ENCODE measurements at places on chromosomes 7 and 10. TPM values are rescaled to one million over a fixed set of nuclear protein-coding genes. Genes with fewer than 3 reads are reported as not detected.
A peak's percentile ranks its signal among the peaks of the same experiment; 100 is the strongest.

HOXA7 gene
- total RNA-seq = 7.0 TPM

- no peaks in the 10 kb centered on the region for H3K4me1 ChIP-seq
- no peak for DNase-seq
- no peak overlapping the region for H3K27ac ChIP-seq
- no peak overlapping the region for H3K4me3 ChIP-seq
These were observed 21.3 kb downstream of the MKX start for GRCh38 chr10:27724287-27724686.

DNA sequence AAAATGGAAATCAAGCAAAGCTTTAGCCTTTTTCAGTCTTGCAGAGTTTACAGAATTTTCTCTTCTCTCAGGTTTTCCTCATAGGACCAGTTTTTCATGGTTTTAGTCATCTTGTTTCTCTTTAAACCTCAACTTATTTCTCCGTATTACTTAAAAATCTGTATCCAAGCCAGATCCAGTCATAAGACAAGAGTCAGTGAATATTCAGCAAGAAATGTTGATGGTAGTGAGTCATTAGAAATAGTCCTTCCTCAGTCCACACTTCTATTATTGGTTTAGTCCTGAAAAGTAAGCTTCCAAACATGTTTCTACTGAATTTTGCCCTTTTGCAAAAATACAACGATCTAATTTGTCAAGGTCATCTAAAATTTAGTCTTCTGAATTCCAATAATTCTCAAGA, 107.0 kb downstream of the VIM start:
- H3K4me1 ChIP-seq = no peaks in the 10 kb centered on the region
- H3K27ac ChIP-seq = no peak overlapping the region
- H3K36me3 ChIP-seq = no peaks in the 10 kb centered on the region
- no peaks in the 10 kb centered on the region for H3K27me3 ChIP-seq
- DNase-seq = no peak
- H3K4me3 ChIP-seq = no peak overlapping the region

UNCX gene
- not detected for total RNA-seq

GRCh38 chr7:45525057-45525456, 49.1 kb upstream of the ADCY1 start:
- no peak overlapping the region for H3K4me3 ChIP-seq
- DNase-seq = no peak
- H3K4me1 ChIP-seq = no peaks in the 10 kb centered on the region
- no peaks in the 10 kb centered on the region for H3K27me3 ChIP-seq
- no peaks in the 10 kb centered on the region for H3K36me3 ChIP-seq

BMPER gene
- 1.00 TPM for total RNA-seq

GRCh38 chr7:4079366-4079765, 602.7 kb upstream of the FOXK1 start:
- H3K4me1 ChIP-seq = no peaks in the 10 kb centered on the region
- H3K27me3 ChIP-seq = no peaks in the 10 kb centered on the region
- H3K36me3 ChIP-seq = no peaks in the 10 kb centered on the region

DNA sequence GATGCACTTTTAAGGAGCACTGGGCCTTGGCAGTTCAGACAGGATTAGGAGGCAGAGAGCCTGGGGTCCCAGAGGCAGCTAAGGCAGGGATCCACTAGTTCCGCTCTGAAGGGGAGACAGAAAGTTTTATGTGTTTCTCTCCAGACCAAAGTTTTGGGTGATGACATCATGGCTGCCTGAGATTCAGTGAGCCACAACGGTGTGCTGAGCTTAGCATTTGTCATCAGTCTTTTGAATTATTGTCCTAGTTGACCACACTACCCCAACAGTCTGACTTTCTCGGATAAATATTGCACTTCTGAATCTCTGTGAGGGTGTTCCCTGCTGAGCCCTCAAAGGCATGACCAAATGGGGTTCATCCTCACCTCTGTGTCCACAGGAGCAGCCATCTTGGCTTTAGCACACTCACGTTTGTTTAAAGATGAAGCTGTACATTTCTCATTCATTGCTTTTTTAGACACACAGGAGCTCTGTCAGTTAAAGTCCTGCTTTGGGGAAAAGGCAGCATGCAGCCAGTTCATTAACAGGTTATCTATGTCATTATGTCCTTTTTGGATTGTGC, 297.7 kb upstream of the LRGUK start:
- H3K27ac ChIP-seq = no peak overlapping the region
- H3K4me3 ChIP-seq = no peak overlapping the region
- no peaks in the 10 kb centered on the region for H3K4me1 ChIP-seq
- no peaks in the 10 kb centered on the region for H3K36me3 ChIP-seq
- no peaks in the 10 kb centered on the region for H3K27me3 ChIP-seq

- H3K4me1 ChIP-seq = no peaks in the 10 kb centered on the region
- H3K27me3 ChIP-seq = no peaks in the 10 kb centered on the region
- H3K36me3 ChIP-seq = no peaks in the 10 kb centered on the region
- H3K27ac ChIP-seq = no peak overlapping the region
- no peak overlapping the region for H3K4me3 ChIP-seq
These were observed 68.4 kb upstream of the ADAM12 start for GRCh38 chr10:126456632-126457031.

ATXN7L1 gene
- total RNA-seq = 28.8 TPM

GIMAP1 gene
- total RNA-seq = 0.40 TPM

FAM13C gene
- 6.2 TPM for total RNA-seq

DNA sequence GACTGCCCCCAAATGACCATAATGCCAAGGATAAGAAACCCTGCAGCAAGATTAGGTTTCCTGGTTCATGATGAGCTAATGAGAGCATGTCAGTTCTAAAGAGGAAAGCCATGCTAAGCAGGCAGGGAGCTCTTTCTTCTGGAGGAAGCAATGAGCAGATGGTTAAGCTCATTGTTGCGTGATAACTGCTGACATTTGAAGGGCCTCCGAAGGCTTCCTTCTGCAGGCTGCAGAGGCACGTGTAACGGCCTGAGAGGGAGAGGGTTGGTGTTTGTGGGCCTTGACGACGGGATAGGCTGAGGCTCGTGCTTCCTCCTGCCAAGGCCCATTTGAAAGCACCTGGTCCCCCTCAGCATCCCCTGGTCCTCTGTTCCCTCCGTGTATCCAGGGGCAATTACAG, 63.5 kb upstream of the BTBD16 start:
- no peaks in the 10 kb centered on the region for H3K27me3 ChIP-seq
- no peaks in the 10 kb centered on the region for H3K4me1 ChIP-seq
- DNase-seq = no peak
- no peak overlapping the region for H3K27ac ChIP-seq
- no peak overlapping the region for H3K4me3 ChIP-seq

- peak; percentile 34 for DNase-seq
- no peak overlapping the region for H3K4me3 ChIP-seq
- H3K36me3 ChIP-seq = no peaks in the 10 kb centered on the region
- no peaks in the 10 kb centered on the region for H3K4me1 ChIP-seq
These were observed 73.7 kb downstream of the ITIH5 start for GRCh38 chr10:7593063-7593462.

GRCh38 chr7:151559557-151560183, 40.0 kb upstream of the RHEB start:
- H3K4me1 ChIP-seq = no peaks in the 10 kb centered on the region
- no peaks in the 10 kb centered on the region for H3K36me3 ChIP-seq
- no peak overlapping the region for H3K27ac ChIP-seq
- no peak overlapping the region for H3K4me3 ChIP-seq
- no peak for DNase-seq

HMX2 gene
- total RNA-seq = not detected

- DNase-seq = no peak
- no peak overlapping the region for H3K4me3 ChIP-seq
- H3K36me3 ChIP-seq = no peaks in the 10 kb centered on the region
- peak overlapping the region; percentile 64 for H3K27ac ChIP-seq
These were observed 175.5 kb upstream of the ITGB1 start for GRCh38 chr10:33133557-33133956.

GRCh38 chr7:78377532-78377931, 579.0 kb downstream of the PHTF2 start:
- DNase-seq = no peak
- H3K36me3 ChIP-seq = no peaks in the 10 kb centered on the region
- no peaks in the 10 kb centered on the region for H3K27me3 ChIP-seq
- no peak overlapping the region for H3K27ac ChIP-seq
- H3K4me1 ChIP-seq = no peaks in the 10 kb centered on the region

ADCYAP1R1 gene
- total RNA-seq = 1.9 TPM

DNA sequence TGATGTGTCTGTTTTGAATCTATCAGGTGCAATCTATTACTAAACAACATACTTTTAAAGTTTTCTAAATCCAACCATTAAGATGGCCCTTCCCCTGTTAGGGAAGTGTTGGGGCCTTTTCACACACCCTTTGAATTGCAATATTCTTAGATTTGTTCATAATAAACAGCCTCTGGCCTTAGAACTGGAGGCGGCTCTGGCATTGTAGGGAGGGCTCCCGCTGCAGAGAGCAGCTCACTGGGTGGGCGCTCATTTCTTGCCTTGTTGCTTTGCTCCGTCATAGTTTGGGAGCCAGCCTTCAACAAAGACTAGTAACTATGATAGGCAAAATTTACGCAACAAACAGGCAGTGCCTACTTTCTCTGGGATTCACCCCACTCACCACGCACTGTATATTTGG, 4.2 kb upstream of the HOXA10 start:
- H3K4me3 ChIP-seq = peak overlapping the region; percentile 58
- peaks cover 21% of the 10 kb centered on the region for H3K4me1 ChIP-seq
- H3K36me3 ChIP-seq = no peaks in the 10 kb centered on the region
- peak overlapping the region; percentile 95 for H3K27ac ChIP-seq
- H3K27me3 ChIP-seq = peaks cover 32% of the 10 kb centered on the region

DNA sequence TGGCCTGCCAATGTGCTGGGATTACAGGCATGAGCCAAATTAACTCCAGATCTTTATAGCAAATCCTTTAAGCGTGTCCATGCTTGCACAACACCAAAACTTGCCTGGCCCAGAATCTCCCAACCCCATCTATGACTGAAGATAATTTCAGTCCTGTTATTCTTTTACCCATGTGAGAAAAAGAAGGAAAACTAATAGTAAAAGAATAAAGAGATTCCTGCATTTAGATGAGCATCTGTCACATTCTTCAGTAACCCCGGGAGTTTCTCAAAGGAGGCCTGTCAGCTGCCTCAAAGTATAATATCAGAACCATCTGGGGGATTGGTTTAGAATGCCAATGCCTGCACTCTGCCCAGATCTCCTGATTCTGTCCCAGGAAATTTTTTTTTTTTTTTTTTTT, 158.1 kb upstream of the KMT2E start:
- H3K27ac ChIP-seq = no peak overlapping the region
- H3K36me3 ChIP-seq = no peaks in the 10 kb centered on the region
- H3K4me1 ChIP-seq = no peaks in the 10 kb centered on the region
- H3K4me3 ChIP-seq = no peak overlapping the region
- DNase-seq = no peak

GRCh38 chr7:3358991-3359390, 57.9 kb downstream of the SDK1 start:
- H3K27ac ChIP-seq = no peak overlapping the region
- no peaks in the 10 kb centered on the region for H3K27me3 ChIP-seq

- no peak for DNase-seq
- peaks cover 35% of the 10 kb centered on the region for H3K27me3 ChIP-seq
- no peak overlapping the region for H3K4me3 ChIP-seq
- no peak overlapping the region for H3K27ac ChIP-seq
- no peaks in the 10 kb centered on the region for H3K36me3 ChIP-seq
These were observed 184.5 kb upstream of the SHH start for GRCh38 chr7:155996718-155997280.

DNA sequence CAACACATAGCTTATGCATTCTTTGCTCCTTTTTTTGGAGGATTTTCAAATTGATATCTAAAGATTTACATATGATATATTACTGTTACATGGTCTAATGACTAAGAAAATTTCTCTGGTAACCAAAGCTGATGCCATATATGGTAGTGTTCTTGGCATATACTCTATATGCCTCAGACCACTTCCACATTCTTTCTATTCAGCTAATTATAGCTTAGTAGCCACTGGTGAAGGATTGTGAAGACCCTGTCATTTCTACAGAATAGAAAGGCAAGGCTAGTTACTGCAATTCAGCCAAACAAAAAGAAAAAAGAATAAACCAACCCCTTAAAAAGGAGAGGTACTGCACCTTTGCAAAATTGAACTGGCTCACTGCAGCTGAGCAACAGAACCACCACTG, 3.7 kb downstream of the PURB start:
- H3K36me3 ChIP-seq = no peaks in the 10 kb centered on the region
- peak overlapping the region; percentile 7 for H3K27ac ChIP-seq

DNA sequence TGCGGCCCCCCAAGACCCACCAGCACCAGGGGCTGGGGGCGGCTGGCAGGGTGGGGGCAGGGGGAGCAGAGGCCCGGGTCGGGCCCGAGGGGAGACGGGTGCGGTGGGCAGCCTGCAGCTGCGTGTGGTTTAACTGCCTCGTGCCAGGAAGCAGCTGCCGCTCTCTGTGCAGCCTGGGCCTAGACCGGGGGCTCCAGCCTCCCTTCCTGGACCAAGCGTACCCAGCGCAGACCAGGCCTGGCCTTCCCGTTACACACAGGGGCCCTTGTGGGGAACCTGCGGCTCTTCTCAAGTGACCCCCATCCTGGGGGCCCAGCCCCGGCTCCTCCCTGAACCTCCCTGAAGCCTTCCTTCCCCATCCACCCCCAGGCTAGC, 6.6 kb upstream of the INTS1 start:
- H3K36me3 ChIP-seq = no peaks in the 10 kb centered on the region
- no peaks in the 10 kb centered on the region for H3K4me1 ChIP-seq
- H3K27me3 ChIP-seq = peaks cover 1% of the 10 kb centered on the region
- no peak overlapping the region for H3K27ac ChIP-seq
- no peak overlapping the region for H3K4me3 ChIP-seq
- no peak for DNase-seq

DNA sequence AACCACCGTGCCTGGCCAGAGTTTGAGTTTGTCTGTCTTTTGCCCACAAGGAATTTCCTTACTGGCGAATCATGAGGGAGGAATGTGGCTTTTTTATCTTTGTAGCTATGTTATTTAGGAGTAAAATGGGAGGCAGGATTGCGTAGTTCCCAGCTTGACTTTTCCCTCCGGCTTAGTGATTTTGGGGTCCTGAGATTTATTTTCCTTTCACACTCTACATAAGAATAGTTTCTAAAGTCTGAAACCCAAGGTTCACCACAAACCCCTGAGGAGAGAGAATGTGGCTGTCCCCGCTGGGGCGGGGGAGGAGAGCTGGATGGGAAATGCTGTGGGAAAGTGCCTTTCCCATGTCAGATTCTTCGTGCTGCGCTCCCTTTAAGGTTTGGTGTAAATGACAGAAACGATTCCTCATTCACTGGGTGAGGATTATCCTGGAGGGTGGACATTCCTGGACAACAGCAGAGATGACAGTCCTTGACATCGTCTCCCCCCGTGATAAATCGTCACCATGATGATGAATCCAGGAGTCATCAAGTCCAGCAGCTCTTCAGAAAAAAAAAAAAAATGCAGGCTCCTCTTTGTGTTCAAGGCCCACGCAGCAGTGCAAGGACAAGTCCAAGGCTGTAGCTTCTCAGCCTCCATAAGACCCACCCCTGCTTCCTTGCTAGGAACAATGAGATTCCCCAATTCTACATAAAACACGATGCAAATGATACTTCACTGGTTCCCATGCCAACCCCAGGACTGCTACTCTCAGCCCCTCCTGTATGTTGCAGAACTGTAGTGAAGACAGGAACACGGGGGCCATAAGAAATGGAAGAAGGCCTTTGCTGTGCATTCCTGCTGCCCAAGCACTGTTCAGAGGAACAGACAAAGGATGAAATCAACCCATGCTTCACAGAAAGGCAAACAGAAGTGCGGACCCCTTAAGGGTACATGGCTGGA, 233.1 kb downstream of the CCDC3 start:
- no peaks in the 10 kb centered on the region for H3K36me3 ChIP-seq
- no peak overlapping the region for H3K27ac ChIP-seq
- DNase-seq = no peak
- H3K4me3 ChIP-seq = no peak overlapping the region

HPSE2 gene
- total RNA-seq = not detected
